T-helper 1 cell (primary cell): ENCODE measurements at places on chromosomes 12 and 14.

GRCh38 chr12:26274441-26275312, 79.3 kb downstream of the SSPN start:
- DNase-seq = no peak

DNA sequence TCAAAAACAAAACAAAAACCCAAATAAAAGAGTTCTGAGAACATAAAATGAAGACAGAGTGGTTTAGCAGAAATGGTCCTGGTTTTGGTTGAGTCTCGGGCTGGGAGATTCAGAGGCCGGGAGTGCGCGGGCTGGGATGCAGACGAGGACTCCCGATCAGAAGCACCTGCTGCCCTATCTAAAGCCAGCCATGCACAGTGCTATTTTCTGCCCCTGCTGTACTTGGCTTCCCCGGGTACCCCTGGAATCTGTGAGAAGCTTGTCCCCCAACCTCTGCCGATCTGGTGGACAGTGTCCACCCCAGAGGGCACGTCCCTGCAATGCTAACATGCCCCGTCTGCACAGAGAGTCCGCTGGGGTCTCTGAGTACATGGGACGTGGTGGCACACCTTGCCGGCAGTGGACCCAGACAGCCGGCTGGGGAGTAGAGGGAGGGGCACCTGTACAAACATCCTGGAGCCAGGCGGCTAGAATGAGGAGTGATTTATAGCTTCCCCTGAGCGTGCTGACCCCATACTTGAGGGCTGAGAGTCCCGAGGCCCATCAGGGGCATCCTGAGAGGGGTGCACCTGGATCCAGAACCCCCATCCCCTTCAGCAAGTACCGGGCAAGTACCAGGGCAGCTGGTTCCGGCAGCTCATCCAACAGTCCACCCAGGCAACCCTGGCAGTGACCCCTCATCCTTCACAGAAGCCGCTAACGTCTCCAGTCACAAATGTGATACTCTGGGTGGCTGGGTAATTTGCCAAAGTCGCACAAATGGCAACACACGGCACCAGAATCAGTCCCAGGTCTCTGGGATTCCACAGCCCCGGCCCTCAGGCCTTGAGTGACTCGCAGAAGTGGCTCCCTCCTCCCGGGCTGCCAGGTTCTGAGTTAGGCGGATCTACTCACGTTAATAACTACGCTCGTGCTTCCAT, 37.1 kb downstream of the CHGA start:
- DNase-seq = no peak

DNA sequence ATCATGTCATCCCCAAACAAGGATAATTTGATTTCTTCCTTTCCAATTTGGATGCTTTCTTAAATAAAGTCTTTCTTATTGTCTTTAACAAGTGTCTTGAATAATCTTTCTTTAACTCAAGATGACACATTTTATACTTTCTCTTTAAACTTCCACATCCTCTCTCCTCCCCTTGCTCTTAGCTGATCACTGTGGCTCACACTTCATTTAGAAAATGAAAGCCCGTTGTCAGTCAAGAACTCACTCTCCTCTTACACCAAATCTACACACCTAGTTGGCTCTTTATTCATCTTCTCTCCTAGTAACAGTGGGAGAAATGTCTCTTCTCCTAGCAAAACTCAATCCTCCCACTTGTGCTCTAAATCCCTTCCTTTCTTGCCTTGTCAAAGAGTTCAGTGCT, 10.4 kb upstream of the RMST start:
- DNase-seq = no peak

DNA sequence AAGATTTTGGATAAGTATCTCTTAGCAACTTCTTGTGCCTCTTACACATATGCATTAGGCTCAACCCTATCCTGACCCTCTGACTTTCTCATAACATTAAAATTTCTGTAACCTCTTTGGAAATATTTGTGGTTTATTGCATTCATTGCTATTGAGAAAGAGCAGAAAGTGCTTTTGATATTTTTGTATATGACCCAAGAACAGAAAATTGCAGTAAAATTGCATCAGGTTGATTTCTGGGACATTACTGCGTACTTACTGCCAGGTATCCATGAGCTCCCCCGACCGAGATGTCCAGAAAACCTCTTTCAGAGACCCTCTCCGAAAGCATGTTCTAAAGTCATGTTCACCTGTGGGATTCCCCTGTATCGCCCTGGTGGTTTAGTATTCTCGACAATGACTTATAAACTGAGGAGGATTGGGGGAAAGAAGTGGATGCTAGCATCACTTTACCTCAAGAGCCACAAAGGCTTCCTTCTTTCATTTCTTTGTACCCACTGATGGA, 14.5 kb upstream of the IL22 start:
- no peak for DNase-seq

GRCh38 chr14:55126932-55127459, 2.1 kb upstream of the LGALS3 start:
- no peak for DNase-seq

GRCh38 chr12:116808113-116809105, 70.3 kb downstream of the RNFT2 start:
- DNase-seq = no peak
